ENCODE measurements at places on chromosomes 2 and 18. TPM values are rescaled to one million over a fixed set of nuclear protein-coding genes. Genes with fewer than 3 reads are reported as not detected.

- no peak overlapping the region for H3K4me3 ChIP-seq
- H3K27ac ChIP-seq, result no peak overlapping the region
- H3K27me3 ChIP-seq, result no peaks in the 10 kb centered on the region
- DNase-seq, result no peak
- no peaks in the 10 kb centered on the region for H3K36me3 ChIP-seq
- no peaks in the 10 kb centered on the region for H3K4me1 ChIP-seq
Measured at GRCh38 chr2:12178289-12179080, 432.1 kb downstream of the LPIN1 start.

DNA sequence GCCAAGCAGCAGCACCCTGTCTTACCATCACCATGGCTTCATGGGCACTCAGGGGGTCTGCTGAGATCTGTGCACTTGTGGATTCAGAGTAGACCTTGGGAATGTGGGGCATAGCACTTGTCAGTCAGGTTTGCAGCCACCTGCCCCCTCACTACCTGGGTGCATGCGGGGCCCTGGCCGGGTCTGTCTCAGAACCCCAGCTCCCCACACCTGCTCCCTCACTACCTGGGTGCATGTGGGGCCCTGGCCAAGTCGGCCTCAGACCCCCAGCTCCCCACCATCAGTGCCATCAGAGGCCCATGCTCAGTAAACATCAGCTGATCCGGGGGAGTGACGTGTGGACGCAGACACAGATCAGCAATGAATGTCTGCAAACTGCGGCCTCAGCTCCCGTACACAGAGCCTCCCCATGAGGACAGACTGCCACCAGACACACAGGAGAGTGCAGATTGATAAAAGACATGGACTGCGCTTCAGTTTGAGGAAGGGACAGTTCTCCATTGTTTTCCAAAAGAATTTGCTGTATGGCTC is 205.1 kb downstream of the GLI2 start:
- no peaks in the 10 kb centered on the region for H3K27me3 ChIP-seq
- H3K36me3 ChIP-seq, result no peaks in the 10 kb centered on the region
- peaks cover 20% of the 10 kb centered on the region for H3K4me1 ChIP-seq
- no peak for DNase-seq
- H3K4me3 ChIP-seq, result no peak overlapping the region
- H3K27ac ChIP-seq, result no peak overlapping the region

DNA sequence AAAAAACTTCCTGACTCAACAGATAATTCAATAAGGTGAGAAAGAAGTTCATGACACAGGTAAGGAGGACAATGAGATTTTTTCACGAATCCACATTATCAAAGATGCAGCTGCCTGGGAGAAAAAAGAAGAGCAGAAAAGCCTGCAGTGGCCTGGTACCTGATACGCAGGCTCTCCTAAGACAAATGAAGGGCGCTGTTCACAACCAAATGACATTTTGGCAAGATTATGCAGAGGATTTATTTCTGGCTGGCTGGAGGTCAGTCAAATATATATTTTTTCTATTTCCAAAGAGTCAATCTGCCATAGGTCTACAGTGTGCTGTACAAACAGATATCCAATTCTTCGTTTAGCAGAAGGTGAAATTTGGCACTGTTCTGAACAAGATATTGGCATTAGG is 257.3 kb downstream of the STK39 start:
- H3K36me3 ChIP-seq, result no peaks in the 10 kb centered on the region
- no peaks in the 10 kb centered on the region for H3K4me1 ChIP-seq
- H3K27ac ChIP-seq, result no peak overlapping the region
- H3K4me3 ChIP-seq, result no peak overlapping the region

DNA sequence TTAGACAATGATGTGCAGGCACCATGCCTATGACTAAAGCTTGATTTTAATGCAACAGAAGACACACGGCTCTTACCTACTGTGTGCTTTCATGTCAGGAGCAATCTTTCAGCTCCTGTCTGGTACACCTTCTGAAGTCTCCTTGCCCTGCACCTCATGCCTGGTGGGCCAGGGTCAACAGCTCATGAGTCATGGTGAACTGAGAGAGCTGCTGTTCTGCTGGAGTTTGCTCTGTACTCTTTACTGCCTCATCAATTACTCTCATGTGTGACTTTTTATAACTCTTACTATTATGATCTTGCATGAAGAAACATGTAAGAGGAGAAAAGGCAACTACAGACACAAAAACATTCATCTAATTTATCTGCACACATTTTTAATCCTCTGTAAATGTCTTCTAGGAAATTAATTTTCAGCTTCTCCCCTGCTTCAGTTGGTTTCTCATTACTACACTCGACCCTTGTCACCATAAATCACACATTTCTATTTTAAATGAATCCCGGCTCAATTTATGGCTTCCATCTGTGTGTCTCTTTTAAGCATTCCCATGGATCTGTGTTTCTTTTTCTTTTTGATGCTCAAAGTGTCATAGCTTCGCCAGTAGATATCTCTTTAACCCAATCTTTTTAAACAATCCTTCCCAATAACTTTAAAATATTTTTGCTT is 9.7 kb downstream of the SERPINB7 start:
- DNase-seq, result no peak
- no peaks in the 10 kb centered on the region for H3K4me1 ChIP-seq
- no peak overlapping the region for H3K27ac ChIP-seq
- no peaks in the 10 kb centered on the region for H3K36me3 ChIP-seq

- no peak for DNase-seq
- H3K27ac ChIP-seq, result peak overlapping the region; percentile 76
- no peaks in the 10 kb centered on the region for H3K27me3 ChIP-seq
Measured at GRCh38 chr2:120934574-120935338, 199.1 kb downstream of the GLI2 start.

GRCh38 chr2:235546151-235546435 is 52.2 kb downstream of the AGAP1 start:
- DNase-seq, result no peak
- no peaks in the 10 kb centered on the region for H3K4me1 ChIP-seq
- no peaks in the 10 kb centered on the region for H3K36me3 ChIP-seq
- no peak overlapping the region for H3K27ac ChIP-seq

DNA sequence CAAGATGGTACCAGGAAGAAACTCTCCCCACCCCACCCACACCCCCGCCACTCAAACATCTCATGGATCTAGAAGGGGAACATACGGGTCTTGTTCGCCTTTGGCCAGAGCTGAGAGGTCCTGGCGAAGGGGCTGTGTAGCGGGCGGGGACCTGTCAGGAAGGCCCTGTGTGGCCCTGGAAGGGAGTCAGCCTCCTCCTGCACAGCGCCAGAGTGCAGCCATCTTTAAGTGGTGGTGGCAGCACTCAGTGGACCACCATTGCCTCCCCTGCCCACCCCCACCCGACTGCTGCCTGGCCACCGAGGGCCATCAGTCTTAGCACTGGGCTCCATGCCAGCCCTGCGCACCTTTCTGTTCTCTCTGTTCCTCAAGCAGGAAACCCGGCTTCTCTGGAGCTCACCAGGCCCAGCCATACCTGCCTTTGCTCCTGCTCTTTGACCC is 11.6 kb upstream of the FAHD2A start:
- H3K36me3 ChIP-seq, result no peaks in the 10 kb centered on the region
- DNase-seq, result no peak
- no peak overlapping the region for H3K4me3 ChIP-seq
- no peaks in the 10 kb centered on the region for H3K27me3 ChIP-seq
- no peaks in the 10 kb centered on the region for H3K4me1 ChIP-seq

DNA sequence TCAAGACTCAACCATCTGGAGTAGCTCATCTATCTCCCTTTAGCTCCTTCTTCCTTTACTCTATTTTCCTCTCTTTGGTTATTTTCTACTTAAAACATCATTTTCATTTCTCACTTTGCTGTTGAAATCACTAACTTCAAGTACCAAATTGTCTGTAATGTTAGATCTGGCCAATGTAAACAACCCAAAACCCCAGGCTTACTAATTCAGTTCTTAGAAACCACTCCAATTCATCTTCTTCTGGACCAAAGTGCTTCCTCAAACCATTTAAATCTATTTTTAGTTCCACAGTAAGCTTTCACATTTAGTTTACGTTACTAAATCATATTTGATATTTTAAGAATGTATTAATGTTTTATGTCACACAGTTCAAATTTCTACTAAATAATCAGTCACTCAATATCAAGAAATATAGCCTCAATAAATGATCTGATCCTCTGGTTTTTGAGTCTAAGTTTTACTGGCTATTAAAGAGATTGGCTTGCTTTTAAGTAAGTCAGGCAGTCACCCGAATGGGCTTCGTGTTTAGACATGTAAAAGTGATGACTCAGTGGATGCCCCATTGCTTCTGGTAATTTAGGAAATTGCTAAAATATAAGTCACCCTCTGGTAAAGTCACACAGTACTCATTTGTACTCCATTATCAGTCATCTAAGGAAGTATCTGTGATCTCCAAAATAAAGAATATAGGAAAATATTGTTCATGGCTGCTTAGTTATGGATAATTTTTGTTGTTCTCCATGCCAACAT is 527.2 kb upstream of the SOX11 start:
- H3K27ac ChIP-seq, result no peak overlapping the region
- H3K4me3 ChIP-seq, result no peak overlapping the region
- no peak for DNase-seq
- no peaks in the 10 kb centered on the region for H3K27me3 ChIP-seq

DNA sequence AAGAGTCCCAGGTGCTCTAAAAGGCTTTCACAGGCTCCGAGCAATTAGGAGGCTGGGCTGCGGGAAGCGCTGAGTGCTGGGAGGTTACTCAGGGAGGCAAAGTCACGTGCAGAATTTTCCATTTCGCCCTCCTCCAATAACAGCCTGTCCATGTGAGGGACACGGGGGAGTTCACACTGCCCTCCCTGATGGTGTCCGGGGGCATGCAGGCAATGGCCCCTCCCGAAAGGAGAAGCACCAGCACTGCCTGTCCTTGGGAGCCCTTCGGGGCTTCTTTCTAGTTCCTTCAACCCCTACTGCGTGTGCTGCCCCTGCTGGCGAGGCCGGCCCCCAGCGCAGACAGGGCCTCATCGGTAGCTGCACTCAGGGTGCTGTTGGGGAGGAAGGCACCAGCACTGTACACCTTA is 63.1 kb upstream of the HPCAL1 start:
- no peak for DNase-seq
- no peaks in the 10 kb centered on the region for H3K27me3 ChIP-seq
- no peaks in the 10 kb centered on the region for H3K4me1 ChIP-seq
- H3K4me3 ChIP-seq, result no peak overlapping the region
- H3K36me3 ChIP-seq, result no peaks in the 10 kb centered on the region

DNA sequence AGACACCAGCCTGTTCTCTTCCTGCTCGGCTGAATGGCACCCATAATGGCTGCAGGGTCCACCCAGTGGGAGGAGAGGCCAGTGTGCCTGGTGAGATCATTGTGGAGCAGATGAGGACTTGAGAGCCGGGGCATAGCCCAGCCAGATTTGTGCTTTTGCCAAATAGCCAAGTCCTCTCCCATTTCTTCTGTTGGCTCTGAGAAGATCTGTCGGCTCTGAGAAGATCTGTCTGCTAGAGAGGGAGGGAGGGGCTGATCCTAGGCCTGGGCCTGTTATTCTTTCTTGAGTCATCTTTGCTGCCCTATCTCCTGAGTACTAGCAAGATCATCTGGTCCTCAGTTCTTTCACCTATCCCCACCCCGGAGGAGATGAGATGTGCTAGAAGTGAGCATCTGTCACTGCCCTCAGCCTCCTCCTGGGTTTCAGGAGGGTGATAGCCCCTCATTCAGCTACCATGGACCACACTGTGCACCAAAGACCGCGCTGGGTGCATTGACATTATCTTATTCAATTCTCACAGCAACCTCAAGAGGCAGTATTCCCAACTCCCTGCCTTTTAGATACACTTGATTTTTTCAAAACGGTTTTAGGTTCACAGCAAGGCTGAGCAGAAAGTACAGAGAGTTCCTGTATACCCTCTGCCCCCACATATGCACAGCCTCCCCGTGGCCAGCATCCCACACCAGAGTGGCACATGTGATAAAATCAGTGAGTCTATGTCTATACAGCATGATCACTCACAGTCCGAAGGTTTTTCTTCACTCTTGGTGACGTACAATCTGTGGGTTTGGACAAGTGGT is 98.6 kb downstream of the CAPN13 start:
- no peak overlapping the region for H3K27ac ChIP-seq
- no peaks in the 10 kb centered on the region for H3K27me3 ChIP-seq
- no peaks in the 10 kb centered on the region for H3K36me3 ChIP-seq
- H3K4me1 ChIP-seq, result no peaks in the 10 kb centered on the region
- peak; percentile 61 for DNase-seq

DNA sequence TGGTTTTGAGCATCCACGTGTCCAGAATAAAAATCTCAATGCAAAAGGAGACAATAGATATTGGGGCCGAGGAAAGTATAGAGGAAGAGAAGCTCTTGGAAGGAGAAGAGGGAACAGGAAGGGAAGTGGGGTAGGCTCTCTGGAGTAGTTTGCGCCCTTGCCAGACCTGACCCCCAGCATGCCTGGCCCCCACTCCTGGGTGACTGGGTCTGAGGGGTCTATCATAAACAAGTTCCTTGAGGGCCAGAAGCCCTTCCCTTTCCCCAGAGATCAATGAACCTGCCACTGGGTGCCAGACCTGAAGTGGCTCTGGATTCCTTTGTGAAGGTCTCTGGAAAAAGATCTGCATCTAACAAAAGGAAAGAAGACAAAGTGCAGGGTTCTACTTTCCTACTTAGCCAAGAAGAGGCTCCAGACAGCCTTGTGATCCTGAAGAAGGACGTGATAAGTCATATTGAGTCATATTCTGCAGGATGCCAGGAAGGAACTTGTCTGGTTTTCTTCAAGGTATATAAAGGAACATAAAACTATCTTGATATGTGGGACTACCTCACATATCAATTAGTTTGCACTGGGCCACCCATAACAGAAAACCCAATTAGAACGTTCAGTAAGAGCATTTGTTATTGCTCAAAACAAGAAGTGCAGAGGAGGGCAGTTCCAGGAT is 18.7 kb upstream of the ATOH8 start:
- no peaks in the 10 kb centered on the region for H3K36me3 ChIP-seq
- no peak overlapping the region for H3K27ac ChIP-seq
- H3K27me3 ChIP-seq, result no peaks in the 10 kb centered on the region
- no peak for DNase-seq

ABCB11 gene
- not detected for total RNA-seq

HOXD8 gene
- 19.8 TPM for total RNA-seq

SCYGR7 gene
- not detected for total RNA-seq

PARD3B gene
- 9.5 TPM for total RNA-seq

Measured in ascending aorta (tissue), 2 donors.